ENCODE measurements at places on chromosomes 6 and 20. TPM values are rescaled to one million over a fixed set of nuclear protein-coding genes. Genes with fewer than 3 reads are reported as not detected.

The TRIM31 gene
- polyA plus RNA-seq = 0.38 TPM

The KHDC1L gene
- not detected for polyA plus RNA-seq

The DEFB128 gene
- not detected for polyA plus RNA-seq

The BCAS1 gene
- polyA plus RNA-seq = 3.0 TPM

The DZANK1 gene
- 2.4 TPM for polyA plus RNA-seq

The TRIM38 gene
- polyA plus RNA-seq = 6.4 TPM

The PDSS2 gene
- 7.8 TPM for polyA plus RNA-seq

The C6orf136 gene
- polyA plus RNA-seq = 18.2 TPM

- DNase-seq = no peak
Measured at GRCh38 chr20:34011275-34011674, 17.6 kb downstream of the RALY start.

DNA sequence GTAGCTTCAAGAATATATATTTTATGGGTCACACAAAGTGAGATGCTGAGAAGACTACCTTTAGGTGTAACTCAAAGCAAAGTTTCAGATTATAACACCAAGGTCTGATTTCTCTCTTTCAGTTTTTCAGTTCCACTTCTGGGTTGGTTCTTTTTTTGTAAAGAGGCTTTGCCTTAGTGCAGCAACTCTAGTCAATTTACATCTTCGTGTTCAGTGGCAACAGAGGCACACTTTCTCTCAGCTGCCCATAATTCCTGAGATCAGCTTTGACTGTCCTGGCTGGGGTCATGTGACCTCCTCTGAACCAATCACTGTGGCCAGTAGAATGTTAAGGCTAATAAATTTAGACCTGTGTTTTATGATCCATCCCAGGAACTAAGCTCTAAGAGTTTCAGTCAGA lies 120.2 kb downstream of the TINAG start:
- no peak for DNase-seq

GRCh38 chr20:43590036-43590391 lies 723 bp upstream of the IFT52 start:
- DNase-seq = no peak

DNA sequence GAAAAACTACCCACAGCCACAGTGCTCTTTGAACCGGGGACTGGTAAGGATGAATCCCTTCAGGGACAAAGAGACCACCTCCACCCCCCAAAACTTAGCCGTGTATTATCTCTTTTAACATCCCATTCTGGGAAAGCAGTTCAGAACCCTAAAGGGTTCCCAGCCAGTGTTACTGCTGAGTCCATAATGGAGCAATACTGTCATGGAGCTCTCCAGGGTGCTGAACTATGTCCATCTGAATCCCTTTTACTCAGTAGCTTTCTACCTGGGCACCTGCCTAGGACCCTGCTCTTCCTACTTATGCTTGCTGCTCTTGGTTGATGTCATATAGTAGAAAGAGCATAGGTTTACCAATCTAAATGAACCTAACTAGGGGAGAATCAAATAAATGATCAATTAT lies 22.3 kb upstream of the SAYSD1 start:
- peak; percentile 62 for DNase-seq

DNA sequence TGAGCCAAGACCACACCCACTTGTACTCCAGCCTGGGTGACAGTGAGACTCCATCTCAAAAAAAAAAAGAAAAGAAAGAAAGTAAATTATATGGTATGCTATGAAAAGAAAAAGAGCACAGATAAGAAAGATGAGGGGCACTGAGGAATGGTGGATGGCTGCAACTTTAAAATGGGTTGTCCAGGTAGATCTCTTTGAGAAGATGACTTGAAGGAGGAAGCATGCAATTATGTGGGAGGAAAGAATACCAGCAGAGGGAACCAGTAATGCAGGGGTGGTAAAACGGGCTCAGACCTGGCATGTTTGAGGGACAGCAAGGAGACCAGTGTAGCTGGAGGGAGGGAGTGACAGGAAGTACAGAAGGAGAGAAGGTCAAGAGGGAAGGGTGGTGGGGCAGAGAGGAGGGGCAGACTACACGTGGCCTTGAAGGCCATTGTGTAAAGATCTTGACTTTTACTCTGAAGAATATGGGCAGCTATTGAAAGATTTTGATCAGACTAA lies 22.3 kb downstream of the LINC00237 start:
- no peak for DNase-seq

- DNase-seq = no peak
Measured at GRCh38 chr20:3924304-3925112, 35.3 kb downstream of the PANK2 start.

DNA sequence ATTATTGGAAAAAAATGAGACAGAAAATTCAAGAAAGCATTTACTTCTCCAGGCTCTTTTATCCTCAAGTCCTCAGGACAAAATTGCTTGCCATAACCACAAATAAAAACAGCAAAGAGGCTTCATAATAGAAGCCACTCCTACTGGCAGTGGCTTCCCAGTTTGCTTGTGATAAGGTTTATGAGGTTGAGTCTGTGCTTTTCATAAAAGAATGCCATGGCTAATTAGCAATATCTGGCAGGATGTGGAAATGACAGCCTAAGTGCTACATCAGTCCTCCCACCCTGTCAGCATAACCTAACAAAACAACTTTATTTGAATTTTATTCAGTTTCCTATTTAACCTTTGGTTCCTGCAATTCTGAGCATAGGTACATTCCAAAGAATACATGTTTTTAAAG lies 80.9 kb upstream of the HTR1E start:
- no peak for DNase-seq

- DNase-seq = no peak
Measured at GRCh38 chr20:50223039-50224005, 32.7 kb downstream of the CEBPB start.

GRCh38 chr6:37646986-37647764 lies 50.5 kb downstream of the MDGA1 start:
- no peak for DNase-seq

GRCh38 chr6:52109171-52109571 lies 21.8 kb upstream of the PKHD1 start:
- DNase-seq = no peak
